Stimulated activated effector memory CD8-positive, alpha-beta T cell treated with anti-CD3 and anti-CD28 coated beads, Interleukin-12 subunit alpha, Interleukin-12 subunit beta, amount 100 ng/mL, for 72 hours (primary cell): ENCODE measurements at places on chromosomes 4 and X.
A peak's percentile ranks its signal among the peaks of the same experiment; 100 is the strongest.

GRCh38 chr4:15649914-15650545, 5.1 kb downstream of the FBXL5 start:
- DNase-seq: peak; percentile 15

DNA sequence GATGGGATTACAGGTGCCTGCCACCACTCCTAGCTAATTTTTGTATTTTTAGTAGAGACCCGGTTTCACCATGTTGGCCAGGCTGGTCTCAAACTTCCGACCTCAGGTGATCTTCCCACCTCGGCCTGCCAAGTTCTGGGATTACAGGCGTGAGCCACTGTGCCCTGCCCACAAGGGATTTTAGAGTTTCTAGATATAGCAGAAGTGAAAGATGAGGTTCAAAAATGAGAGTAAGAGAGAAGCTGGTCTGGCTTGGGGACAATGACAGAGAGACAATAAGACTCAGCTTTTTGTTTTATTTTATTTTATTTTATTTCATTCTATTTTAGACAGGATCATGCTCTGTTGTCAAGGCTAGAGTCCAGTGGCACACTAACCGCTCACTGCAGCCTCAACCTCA, 30.6 kb downstream of the TRIM61 start:
- DNase-seq: no peak

GRCh38 chr4:82753238-82753637, 45.4 kb downstream of the SCD5 start:
- no peak for DNase-seq

DNA sequence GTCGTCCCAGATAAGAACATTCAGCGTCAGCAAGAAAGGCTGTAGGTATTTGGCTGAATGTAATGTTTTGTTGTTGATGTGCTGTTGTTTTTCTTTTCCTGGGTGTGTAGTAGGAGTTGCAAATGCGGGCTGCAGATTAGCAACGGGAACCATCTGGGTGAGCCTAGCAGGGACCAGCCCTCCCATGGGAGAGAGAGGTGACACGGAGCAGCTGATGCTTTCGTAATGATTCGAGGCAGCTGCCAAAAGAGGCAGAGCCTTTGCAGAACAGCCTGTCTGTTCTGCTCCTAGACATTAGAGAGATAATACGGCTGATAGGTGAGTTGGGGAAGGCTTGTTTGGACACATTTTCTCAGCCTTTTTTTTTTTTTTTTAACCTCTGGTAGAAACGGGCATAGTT, 25.3 kb downstream of the ARSF start:
- no peak for DNase-seq

DNA sequence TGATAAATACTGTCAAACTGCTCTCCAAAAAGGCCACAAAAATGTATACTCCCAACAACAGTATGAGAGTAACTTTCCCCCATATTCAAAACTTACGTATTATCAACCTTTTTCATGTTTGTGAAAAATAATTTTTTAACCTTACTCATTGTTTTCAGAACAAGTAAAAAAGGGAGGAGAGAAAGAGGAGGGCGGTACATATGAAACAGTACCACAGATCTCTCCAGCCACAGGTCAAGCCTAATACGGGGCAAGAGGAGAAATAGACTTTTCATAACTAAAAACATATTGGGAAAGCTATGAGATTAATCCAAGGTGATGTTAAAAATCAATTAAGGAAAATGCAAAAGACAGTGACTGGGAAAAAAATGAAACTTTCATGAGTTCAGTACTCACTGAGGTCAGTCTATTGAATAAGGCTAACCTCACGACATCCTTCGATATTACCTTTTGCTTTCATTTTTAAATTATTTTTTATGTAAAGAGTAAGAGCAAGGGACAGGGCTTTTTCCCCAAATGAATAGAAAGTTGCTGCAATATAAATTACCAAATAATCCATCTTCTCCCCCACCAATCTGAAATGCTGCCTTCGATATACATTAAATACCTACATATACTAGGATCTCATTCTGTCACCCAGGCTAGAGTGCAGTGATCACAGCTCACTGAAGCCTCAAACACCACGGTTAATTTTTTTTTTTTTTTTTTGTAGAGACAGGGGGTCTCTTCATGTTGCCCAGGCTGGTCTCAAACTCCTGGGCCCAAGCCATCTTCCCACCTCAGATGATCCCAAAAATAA, 25.3 kb downstream of the FBXW7 start:
- no peak for DNase-seq

DNA sequence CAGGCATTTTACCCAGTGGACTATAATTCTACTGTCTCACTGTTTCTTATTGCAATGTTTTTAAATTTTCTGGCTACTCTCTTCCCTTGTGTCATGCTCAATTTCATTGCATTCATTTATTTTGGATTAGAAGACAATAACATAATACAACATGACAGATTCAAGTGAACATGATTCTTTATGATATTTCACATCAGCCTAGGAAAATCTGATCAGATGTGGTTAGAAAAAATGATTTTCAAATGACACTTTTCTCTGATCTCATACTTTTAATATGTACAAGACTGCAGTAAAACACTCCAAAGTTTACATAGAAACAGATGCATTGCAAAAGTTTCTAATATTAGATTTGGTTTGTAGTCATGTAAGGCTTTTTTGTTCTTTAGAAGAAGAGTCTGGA, 586.0 kb downstream of the ACTRT1 start:
- no peak for DNase-seq

DNA sequence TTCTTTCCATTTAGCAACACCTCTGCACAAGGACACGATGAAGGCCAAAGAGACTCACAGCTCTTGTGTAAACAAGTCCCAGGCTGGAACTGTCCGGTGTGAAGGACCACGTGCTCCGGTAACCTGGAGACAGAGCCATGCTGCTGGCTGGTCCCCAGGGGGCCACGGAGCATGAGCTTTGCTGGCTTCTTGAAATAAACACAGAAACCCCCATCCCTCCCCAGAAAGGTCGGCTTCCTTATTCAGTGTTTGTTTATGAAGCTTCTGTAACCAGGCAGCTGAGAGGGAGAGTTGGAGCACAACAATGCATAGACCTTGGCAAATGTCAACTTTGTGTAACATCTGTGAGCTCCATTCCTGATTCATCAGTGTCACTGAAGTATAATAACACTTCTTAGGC, 109.4 kb downstream of the GPR143 start:
- no peak for DNase-seq

DNA sequence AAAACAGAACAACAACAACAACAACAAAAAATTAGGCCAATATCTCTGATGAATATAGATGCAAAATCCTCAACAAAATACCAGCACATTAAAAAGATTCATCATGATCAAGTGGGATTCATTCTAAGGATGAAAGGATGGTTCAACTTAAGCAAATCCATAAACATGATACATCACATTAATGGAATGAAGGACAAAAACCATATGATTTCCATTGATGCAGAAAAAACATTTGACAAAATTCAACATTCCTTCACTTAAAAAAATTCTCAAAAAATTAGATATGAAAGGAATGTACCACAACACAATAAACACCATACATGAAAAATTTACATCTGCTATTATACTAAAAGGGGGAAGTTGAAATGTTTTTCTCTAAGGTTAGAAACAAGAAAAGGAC, 103.3 kb downstream of the IL15 start:
- DNase-seq: no peak

DNA sequence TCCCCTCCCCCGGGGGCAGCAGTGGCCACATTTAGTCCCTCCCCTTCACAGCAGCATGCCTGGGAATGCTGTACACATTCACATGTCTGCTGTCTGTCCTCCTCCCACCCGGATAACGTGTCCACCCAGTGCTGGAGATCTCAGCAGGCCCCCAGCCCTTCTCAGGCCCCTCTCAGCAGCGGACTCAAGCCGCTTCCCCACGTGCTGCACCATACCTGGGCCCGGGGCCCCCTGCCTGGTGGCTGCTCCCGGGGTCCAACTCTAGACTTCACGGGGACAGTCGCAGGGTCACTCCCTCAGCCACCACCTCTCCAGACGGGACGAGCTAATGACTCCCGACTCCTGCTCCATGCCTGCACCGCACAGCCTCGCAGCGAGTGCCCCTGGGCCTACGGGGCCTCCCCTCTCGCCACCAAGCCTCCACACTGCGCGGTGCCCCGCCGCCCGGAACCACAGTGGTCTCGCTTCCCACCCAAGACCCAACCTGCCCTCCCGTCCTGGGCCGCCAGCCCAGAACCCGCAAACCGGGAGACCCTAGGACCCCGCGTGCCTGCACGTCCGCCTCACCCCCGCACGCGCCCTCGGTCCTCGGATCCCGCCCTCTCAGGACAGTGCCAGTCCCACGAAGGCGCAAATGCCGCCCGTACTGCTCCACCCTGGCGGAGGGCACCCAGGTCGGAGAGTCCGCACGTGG, 1.3 kb upstream of the PCGF3 start:
- no peak for DNase-seq

DNA sequence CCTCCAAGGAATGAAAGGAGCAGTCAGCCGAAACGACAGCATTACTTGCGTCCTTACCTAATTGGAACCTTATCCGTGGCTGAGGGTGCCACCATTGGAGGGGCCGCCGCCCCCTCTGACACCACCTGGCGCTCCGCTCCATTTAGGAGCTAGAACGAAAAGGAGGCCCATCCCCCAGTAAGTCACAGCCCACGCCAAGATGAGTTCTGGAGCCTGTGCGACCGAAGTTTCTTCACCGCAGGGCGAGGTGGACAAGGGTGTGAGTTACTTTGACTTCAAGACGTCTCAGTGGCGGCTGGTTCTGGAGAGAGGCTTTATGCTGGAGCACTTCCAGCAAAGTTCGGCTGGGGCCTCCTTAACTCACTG, 729 bp upstream of the IRF2 start:
- DNase-seq: no peak

- DNase-seq: no peak
Observed at GRCh38 chrX:72554448-72555140, 18.0 kb downstream of the HDAC8 start.

- DNase-seq: peak; percentile 49
Observed at GRCh38 chrX:49039598-49040375, 3.4 kb downstream of the TFE3 start.

DNA sequence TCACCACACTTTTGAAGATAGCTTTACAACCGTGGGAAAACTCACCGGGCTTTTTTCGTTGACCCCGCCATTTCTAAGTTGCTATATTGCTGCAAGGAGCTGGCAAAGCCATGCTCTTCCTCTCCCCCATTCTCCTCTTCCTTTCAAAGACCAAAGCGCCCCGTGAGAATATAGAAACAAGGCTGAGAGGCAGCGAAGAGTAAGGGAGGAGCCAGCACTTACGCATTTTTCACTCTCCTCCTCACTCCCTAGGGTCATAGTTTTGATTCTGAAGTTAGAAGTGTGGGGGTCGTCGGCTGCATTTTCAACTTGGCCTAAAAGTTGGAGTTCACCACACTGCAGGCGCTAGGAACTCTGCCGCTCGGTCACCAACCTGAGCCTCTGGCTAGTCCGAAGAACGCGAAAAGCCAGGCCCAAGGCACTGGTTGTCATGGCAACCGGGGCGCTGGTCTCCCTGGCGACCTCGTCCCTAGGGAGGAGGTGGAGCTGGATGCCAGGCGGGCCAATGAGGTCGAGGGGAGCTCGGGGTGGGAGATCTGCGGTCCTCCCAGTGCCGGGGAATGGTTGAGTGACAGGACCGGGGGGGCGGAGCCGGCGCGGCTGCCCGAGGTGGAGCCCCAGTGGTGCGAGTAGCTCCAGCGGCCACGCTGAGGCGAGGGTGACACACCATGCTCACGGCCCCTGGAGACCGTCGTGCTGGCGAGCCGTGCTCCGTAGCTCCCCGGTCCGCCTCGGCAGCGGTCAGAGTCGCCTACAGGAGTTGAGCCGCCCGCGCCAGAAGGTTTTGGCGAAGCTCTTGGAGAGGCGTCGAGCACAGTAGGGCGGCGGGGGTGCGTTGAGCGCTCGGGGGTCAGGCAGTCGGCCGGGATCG, at the start of gene PTPN13:
Gene PTPN13 (plus strand): TSS at position 628 of the 871 bp plus-strand sequence. CDS start 40,942 bp downstream, outside the sequence.
- DNase-seq: peak; percentile 55

DNA sequence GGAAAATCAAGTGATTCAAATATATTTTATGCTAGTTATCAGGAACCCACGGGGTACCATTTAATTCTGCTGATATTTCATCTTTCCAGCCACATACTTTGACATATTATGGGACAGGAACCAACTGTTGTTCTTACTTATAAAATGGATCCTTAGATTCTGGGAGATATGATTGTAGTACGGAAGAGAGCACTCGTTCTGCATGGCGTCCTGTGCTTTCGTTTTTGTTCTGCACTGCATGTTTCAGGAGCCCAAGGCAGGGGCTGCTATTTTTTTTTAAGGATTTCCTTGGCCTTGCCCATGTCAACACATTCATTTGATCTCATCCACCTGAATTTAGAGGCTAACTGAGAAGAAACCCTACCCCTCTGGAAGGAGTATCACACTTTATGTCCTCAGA, 245.5 kb upstream of the TLL1 start:
- no peak for DNase-seq

DNA sequence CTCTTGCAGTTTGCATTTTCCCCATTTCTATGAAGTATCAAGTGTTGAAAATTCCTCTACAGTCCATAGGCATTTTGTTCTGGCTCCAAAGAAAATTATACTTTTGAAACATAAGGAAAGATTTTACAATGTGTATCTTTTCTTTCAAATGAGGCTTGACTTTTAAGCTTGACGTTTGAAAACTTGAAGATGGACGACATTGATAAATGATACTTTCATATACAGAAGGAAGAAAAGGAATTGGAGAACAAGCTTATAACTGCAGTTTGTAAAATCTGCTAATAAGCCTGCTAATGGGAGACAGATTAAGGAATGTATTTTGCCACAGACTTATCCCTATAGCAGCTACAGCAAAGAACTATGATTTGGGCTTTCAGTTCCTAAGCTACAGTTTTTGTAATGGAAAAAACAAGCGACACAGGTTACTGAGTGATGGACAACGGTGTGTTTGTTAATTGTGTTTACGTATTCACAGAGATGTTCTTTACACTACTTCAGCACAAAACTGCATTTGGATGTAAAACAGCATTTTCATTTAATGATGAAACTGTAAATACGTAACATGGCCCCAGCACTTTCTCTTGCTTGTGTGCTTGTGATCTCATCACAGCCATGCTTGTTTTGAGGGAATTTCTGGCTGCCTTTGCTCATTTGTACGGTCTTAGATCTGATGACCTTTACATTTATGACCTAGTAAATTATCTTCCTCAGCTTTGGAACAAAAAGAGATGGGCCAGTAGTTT, 83.2 kb upstream of the FAT1 start:
- DNase-seq: no peak

GRCh38 chr4:31246856-31247255, 526.7 kb downstream of the PCDH7 start:
- no peak for DNase-seq

- DNase-seq: no peak
Observed at GRCh38 chr4:56099378-56099786, 150.6 kb downstream of the CEP135 start.

DNA sequence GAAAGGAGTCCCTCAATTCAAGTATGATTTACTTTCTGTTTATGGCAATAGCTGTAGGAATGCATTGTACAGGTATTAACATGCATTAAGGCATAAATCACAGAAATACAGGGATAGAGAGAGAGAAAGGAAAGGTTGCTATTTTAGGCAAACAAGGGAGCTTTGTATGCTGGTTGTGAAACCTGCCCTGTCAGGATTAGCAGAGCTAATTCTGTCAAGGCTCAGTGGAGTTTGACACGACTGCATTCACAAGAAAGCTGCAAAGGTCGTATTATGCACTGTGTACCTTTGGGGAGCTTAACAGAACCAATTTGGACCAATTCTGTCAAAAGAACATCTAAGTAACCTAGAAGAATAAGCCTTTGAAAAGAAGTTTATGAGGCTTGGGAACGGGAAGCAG, 239.3 kb downstream of the GRIA2 start:
- no peak for DNase-seq
